Esophagus squamous epithelium (tissue), 5 donors: ENCODE measurements at places on chromosomes 16 and 17.

GRCh38 chr17:42378959-42379594, 9.2 kb downstream of the STAT3 start:
- no peak for DNase-seq

DNA sequence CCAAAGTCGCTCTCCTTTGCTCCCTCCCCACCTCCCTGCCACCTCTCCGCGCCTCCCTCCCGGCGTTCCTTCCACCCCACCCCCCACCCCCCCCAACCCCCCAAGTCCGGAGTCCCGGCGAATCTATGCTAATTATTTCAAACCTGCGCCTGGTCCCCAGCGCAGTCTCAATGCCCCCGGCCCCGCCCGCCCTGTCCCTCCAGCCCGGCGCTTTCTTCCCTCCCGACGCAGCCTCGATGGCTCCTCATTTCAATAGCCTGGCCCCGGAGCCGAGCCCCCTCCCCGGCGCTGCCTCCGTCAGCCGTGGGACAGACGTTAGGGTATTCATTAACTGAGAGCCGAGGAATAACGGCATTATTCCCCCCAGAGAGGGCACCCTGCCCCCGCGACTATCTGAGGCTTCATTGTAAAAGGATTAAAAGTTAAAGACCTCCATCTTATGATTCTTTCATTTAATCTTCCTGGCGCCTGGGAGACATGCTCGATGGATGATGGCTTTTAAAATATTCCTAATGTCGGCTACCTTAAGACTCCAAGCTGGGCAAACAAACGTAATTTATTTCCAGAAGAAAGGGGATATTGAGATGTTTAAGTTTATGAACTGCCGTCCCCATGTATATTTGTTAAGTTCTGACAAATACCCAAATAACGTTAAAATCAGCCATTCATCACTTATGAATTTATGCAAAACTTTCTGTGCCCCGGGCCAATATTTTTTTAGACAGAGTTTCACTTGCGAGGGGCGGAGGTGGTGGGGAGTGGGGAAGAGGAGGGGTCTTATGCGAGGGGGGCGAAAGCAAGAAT, 3.4 kb downstream of the NOG start:
- no peak for DNase-seq

DNA sequence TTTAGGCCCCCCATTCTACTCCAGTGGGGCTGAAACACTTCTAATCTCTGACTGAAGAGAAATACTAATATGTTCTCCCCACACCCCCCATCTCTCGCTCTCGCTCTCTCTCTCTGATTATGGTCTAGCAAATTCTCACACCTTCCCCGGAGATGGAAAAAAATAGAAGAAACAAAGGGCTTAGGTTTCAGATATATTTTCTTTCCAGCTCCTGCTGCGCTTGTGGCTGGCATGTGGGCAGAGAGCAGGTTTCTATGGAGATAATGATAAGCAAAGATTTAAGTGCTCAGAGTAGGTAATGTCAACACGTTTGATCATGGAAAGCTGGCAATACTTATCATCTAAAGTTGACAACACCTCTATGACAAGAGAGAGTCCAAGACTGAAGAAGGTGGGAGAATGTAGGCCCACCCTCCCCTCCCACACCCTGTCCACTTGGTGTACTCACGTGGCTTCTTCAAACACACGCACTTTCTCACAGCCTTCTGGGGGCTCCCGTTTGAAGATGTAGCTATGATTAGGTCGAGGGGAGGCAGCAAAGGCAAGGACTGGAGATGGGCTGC, 8.0 kb upstream of the SLC35B1 start:
- DNase-seq: no peak

GRCh38 chr16:25366078-25366477, 108.4 kb upstream of the ZKSCAN2 start:
- DNase-seq: no peak

GRCh38 chr17:3576970-3577369, 19.4 kb upstream of the TRPV3 start:
- DNase-seq: no peak

DNA sequence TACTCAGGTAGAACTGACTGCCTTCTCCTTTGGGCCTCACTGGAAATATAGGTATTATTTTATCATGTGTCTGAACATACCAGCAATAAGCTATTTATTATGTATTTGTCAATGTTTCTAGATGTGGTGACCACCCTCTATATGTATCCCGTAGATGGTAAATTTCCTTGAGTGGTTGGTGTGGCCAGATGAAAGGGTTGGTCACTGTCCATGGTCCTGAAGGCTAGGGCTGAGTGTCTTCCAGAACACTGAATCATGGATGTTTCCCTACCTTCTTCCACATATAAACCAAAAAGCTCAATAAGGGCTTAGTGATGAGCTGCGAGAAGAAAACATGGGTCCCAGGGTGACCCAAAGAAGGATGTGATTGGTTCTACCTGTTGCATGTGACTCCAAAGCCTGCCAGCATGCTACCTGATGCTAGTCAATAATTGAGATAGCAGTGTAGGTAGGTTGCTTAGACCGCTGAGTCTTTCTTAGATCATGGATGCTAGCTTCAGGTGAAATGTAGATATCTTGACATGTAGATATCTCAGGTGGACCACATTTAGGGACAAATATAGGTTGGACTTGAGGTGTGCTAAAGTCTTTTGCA, 150.3 kb downstream of the ASIC2 start:
- no peak for DNase-seq

DNA sequence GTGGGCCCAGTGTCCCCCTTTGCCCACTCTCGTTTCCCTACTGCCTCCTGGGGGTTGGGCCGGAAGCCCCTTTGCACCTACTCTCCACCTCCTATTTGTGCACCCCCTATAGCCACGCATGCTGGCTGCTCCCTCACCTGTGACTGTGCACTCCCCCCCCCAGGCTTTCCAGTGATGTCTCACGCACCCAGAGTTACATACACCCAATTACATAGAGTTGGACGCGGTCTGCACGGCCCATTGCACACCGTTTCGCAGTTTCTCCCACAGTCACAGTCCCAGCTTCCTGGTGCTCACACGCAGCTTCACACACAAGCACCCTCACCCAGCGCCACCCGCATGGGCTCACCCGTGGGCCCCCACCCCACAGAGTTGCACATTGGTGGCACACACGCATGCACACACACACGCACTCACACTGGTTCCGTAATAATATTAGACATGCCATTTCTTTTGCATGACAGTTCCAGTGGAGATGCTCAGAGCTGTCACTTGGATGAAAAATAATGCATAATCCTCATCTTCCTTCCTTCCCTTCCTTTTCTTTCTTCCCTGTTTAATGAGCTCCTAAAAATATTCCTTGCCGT, 21.5 kb upstream of the C1QL1 start:
- no peak for DNase-seq

GRCh38 chr16:78091419-78091818, 8.0 kb upstream of the WWOX start:
- DNase-seq: no peak

GRCh38 chr16:14384745-14385144, 245.3 kb downstream of the PARN start:
- no peak for DNase-seq

DNA sequence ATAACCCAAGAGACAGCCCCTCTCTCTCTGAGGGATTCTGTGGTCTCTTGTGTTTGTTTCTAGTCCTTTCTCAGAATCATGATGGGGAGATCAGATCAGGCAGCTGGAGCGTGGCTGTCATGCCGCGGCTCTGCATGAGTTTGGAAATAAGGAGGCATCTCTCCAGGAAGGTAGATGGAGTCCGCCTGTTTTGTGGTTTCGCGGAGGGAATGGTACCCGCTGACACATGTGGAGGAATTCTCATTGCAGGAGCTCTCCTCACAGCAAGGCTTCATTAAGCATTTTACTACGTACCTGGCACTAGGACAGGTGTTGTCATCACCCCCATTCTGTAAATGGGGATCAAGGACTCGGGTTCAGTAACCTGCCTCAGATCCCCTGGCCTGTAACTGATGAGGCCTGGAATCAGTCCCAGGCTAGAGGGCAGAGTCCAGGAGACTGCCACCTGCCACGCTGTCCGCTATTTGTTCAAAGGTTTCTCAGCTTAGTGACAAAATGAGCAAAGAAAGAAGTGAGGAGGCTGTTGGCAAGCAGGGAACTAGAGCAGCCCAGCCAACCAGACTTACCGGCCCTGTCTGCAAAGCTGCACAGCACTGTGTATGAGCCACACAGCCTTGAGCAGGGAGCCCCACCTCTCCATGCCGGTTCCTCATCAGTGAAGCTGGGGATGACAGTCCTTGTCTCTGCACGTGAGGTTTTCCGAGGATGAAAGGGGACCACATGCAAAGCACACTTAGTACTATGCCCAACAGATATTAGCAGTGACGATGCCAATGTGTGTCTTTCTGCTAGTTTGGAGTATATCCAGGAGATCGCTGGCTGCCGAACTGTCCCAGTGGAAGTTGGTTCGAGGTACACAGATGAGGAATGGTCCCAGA, 11.0 kb downstream of the KDM8 start:
- DNase-seq: no peak

GRCh38 chr16:9308356-9308801, 216.9 kb downstream of the HAPSTR1 start:
- no peak for DNase-seq

GRCh38 chr16:89646906-89647305, 10.6 kb downstream of the CHMP1A start:
- DNase-seq: no peak

GRCh38 chr17:63740464-63741142, 996 bp downstream of the STRADA start:
- no peak for DNase-seq

- no peak for DNase-seq
Observed at GRCh38 chr17:71337938-71338337, 782.9 kb upstream of the SOX9 start.
